Panc1 (cell line): ENCODE measurements at places on chromosomes 4 and X. TPM values are rescaled to one million over a fixed set of nuclear protein-coding genes. Genes with fewer than 3 reads are reported as not detected.

DNA sequence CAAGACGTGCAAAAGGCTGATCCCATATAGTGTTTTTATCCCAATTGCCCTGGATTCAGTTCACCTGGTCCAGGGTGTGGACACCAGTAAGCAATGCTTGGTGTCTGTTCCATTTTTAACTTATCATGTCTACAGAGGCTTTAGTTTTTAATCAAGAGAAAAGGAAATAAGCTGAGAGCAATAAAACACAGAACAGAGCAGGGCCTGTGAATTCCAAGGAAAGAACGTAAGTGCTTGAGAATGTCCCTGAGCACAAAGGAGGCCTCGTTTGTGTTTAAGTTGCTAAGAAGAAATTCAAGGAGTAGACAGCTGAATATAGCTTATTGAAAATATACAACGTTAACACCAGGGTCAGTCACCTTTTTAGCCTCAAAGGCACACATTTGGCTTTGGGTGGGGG lies 191.3 kb downstream of the GPC3 start:
- no peaks in the 10 kb centered on the region for H3K27me3 ChIP-seq
- no peak for DNase-seq
- no peaks in the 10 kb centered on the region for H3K4me1 ChIP-seq
- H3K36me3 ChIP-seq, result no peaks in the 10 kb centered on the region

GRCh38 chrX:54978448-54978847 lies 15.5 kb downstream of the PFKFB1 start:
- no peaks in the 10 kb centered on the region for H3K4me1 ChIP-seq
- H3K27ac ChIP-seq, result no peak overlapping the region
- H3K4me3 ChIP-seq, result no peak overlapping the region
- no peak for DNase-seq
- H3K36me3 ChIP-seq, result no peaks in the 10 kb centered on the region

GRCh38 chr4:81845761-81846160 lies 374.1 kb upstream of the RASGEF1B start:
- no peaks in the 10 kb centered on the region for H3K4me1 ChIP-seq
- no peak overlapping the region for H3K27ac ChIP-seq
- no peak overlapping the region for H3K4me3 ChIP-seq
- H3K27me3 ChIP-seq, result no peaks in the 10 kb centered on the region
- DNase-seq, result no peak

GRCh38 chr4:172168888-172169287 lies 355.7 kb downstream of the GALNTL6 start:
- no peak for DNase-seq
- no peak overlapping the region for H3K4me3 ChIP-seq
- no peaks in the 10 kb centered on the region for H3K36me3 ChIP-seq
- no peaks in the 10 kb centered on the region for H3K27me3 ChIP-seq

DNA sequence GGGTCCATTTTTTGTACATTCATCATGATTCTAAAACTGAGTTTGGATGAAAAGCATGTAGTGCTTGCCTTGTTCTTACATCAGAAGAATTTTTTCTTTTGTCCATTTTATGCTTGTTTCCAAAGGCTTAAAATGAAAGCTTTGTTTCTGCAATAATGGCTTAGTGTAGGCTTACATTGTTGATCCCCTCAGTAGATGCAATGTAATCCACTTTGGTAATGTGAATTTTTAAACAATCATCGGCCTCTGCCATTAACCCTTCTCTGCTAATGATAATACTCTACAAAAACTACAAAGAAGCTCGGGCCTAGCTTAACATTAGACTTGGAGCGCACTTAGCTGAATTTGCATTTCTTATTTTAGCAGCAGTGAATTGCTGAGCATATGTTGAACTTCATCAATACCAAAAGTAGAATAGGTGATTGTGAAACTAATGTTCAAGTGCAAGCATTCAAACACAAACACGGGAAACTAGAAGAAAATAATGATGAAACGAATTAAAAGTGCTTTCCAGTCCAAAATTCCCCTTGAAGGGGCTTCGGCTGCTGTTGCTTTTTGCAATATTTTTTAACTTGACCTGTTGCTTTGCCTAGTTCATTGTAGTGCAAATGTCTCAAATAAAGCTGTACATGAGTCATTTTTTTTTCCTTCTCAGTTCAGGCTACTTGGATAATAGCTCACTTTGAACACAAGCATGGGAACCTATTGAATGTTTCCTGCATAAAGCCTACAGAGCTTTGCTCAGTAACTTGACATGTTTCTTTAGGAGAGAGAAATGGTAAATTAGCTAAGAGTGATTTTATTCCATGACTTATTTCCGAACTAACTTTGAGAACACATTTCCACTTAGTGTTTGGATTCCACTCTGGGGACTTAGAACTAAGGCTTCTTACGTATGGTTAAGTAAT lies 66.5 kb downstream of the SLIT2 start:
- no peaks in the 10 kb centered on the region for H3K27me3 ChIP-seq
- no peak overlapping the region for H3K27ac ChIP-seq
- H3K4me3 ChIP-seq, result no peak overlapping the region
- no peak for DNase-seq

The RTL5 gene
- total RNA-seq, result 11.0 TPM
